ENCODE measurements at places on chromosomes 3 and 15.
A peak's percentile ranks its signal among the peaks of the same experiment; 100 is the strongest.

GRCh38 chr3:123633530-123633929, 48.7 kb upstream of the HACD2 start:
- DNase-seq, result no peak

- no peak for DNase-seq
Observed at GRCh38 chr3:82033186-82033585, 271.7 kb upstream of the GBE1 start.

DNA sequence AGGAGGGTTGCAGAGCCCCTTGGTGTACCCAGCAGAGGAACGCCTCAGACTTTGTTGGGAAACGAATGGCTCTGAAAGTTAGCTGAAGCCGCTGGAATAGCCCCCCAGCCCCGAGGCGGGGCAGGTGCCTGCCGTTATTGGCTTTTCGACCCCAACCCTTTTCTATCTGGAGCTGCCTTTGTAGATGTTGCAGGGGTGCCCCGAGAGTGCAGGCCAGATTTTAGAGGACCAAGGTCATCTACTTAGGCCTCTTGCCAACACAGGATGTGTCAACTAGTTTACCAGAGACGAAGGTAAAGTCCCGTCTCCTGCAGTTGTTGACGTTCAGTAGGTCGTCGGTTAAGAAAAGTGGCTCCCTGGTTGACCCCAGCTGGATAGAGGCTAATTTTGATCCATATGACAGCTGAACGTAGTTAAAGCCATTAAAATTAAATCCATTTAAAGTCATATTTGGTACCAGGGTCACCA, 579 bp upstream of the UBE3A start:
- DNase-seq, result peak; percentile 26

GRCh38 chr15:27870320-27870719, 228.8 kb downstream of the OCA2 start:
- DNase-seq, result no peak

- no peak for DNase-seq
Observed at GRCh38 chr3:131048030-131048429, 21.4 kb downstream of the NEK11 start.

DNA sequence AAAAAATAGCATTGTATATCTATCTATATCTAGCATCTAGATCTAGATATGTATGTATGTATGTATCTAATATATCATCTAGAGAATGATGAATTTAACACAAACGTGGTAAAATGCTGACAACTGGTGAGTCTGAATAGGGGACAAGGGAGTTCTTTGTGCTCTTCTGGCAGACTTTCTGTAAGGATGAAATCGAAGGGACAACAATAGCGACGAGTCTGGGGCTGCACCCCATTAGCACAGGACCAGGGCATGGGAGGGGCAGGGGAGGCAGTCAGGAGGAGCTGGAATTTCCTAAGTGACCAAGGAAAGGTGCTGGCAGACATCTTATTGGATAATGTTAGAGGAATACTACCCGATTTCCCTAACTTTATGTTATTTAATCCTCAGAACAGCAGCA, 7.9 kb downstream of the CCR1 start:
- no peak for DNase-seq

DNA sequence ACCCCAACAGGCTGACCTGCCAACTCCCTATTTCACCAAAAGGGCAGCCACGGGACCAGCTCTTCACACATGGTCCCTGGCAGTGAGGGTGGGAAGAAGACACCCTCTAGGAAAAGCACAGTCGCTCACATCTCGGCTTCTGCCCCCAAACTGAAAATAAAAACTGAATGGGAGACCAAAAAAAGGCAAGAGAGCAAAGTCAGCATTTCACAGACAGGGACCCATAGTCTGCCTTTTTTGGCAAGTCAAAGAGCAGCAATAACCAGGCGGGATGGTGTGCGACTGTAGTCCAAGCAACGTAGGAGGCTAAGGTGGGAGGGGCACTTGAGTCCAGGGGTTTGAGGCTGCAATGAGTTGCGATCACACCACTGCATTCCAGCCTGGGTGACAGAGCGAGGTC, 154.1 kb downstream of the ADAMTS17 start:
- no peak for DNase-seq

- no peak for DNase-seq
Observed at GRCh38 chr15:52559022-52559421, 9.8 kb downstream of the ARPP19 start.

DNA sequence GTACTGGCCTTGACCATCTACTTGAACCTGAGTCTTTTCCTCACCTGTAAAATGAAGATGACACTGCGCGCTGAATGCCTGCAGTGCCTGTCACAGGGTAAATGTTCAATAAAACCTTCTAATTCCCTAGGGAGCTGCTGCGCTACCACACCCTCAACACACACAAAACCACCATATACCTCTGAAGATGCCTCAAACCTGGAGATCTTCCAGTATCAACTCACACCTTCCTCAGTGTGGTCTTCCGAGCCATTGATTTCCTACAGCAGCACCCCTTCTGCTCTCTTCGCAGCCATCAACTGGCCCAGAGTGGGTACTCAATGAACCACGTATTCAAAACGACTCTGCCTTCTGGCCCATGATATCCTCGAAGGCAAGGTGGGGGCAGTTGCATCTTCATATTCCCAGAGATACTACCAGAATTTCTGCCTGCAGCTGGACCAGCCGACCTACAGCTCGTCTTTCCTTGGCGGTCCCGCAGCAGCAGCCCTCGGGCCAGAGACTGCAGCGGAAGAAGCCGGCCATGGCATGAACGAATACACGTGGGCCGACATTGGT, 695 bp downstream of the RPL32 start:
- no peak for DNase-seq

DNA sequence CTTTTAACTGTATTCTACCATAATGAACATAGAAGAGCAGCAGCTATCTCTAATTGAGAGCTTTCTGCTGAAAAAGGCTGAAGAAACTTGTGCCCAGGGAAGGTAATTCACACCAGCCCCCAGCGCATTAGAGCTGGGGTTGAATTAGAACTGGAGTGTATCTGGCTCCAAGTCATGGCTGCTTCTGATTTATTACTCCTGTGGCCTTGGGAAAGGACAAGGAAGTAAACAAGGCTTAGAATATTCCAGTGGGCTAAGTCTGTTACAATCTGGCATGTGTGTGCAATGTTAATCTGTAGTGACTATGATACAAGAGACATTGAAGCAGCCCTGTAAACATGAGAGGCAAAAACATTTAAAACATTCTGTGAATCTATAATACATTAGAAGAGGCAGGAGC, 18.1 kb downstream of the CPA3 start:
- DNase-seq, result no peak

DNA sequence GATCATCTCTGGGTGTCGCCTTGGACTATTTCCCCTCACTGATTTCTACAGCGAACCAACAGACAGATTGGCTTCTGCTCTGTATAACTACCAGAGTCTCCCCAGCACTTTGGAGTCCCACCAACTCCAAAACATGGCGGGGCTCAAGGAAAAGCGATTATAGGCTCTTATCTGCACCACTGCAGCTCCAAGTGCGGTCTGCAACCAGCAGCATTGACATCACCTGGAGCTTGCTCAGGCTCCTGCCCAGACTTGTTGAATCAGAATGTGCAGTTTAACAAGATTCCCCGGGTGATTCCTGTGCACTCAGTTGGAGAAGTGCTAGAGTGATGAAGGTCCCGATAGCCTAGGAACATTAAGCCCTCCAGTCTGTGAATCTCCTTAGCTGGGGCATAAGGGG, 9.0 kb downstream of the CCK start:
- DNase-seq, result no peak

DNA sequence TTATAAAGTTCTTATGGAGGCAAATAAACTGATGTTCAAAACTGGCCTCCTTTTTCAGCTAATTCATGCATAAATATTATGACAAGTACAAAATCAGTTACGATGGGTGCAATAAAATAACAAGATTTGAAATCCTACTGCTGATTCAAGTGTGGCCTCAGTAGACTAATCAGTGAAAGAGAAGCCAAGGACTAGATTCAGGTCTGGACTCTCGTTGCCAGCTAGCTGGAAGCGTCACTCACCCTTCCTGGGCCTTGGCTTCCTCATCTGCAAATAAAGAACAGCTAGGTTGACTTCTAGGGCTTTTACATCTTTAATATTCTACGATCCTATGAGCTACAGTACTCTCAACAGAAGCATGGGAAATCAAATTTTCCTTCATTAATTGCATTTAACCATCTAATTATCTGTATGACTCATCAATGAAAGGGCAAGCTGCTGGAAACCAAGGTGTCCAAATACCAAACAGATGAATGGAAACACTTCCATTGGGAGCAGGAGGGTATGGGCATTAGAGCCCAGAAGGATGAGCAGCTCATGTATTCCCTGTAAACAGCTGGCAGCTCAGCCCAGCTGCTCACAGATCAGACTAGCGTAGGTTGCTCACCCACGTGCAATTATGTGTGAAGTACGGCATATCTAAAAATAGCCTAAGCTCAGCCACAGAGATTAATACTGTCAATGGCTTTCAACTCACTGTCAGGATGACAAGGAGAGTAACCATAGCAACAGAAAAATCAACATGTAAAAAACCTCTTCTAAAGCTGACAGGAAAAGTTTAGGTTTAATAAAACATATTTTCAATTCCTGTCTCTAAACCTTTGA, 294.8 kb downstream of the PLCL2 start:
- DNase-seq, result no peak

GRCh38 chr3:143831208-143831607, 17.1 kb downstream of the SLC9A9 start:
- no peak for DNase-seq

- peak; percentile 74 for DNase-seq
Observed at GRCh38 chr3:44554626-44555592, at the start of gene ZKSCAN7. TSS of gene ZKSCAN7 (plus strand) at chr3:44555193. CDS start at chr3:44557048, 1,855 bp downstream.

DNA sequence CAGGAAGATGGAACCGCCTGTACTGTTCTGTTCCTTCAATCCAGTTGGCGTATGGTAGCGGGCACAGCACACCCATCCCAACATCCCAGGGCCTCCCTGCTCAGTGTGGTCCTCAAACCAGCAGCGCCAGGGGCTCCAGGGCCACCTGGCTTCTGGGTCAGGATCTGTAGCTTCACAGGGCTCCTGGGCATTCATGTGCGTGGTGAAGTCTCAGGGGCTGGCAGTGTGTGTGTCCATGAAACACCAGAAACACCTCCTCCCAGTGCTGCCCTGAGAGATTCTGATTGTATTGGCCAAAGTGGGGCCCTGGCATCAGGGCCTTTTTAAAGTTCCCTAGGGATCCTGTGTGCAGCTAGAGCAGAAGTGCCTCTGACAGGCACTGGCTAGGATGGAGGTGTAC, 42.1 kb downstream of the ABTB1 start:
- no peak for DNase-seq

DNA sequence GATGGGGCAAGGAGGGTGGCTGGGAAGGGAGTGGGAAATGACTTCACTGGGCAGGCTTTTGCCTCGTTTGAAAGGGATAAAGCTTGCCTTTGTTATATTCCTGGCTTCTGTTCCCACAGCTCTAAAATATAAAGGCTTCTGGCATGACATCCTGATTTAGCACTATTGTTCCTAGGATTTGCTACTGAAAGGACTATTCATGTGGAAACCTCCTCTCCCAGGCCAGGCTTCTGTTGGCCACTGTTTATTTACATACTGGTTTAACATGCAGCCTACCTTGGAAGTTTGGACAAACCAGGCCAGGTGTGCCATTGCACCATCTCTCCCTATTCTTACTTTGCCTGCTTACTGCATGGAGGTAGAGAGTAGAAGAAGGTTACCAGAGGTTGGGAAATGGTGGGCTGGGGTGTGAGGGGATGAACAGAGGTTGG, 2.4 kb upstream of the LMCD1 start:
- DNase-seq, result no peak

DNA sequence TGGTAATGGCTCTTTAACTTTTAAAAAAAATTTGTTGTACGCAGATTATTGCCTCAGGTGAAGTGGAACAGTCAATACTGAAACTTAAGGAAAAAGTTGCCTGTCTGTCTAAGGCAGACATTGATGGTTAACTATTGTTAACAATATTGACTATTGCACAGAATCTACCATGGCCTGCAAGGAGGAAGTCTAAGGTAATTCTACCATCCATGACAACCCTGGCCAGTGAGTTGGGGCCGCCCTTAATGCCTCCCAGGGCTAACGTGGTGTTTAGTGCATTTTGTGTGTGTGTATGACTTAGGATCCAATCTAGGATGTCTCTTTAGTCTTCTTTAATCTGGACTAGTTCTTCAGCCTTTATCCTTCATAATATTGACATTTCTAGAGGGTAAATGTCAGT, 2.1 kb upstream of the CPB1 start:
- DNase-seq, result no peak

- no peak for DNase-seq
Observed at GRCh38 chr15:39444735-39445470, 136.0 kb upstream of the THBS1 start.

DNA sequence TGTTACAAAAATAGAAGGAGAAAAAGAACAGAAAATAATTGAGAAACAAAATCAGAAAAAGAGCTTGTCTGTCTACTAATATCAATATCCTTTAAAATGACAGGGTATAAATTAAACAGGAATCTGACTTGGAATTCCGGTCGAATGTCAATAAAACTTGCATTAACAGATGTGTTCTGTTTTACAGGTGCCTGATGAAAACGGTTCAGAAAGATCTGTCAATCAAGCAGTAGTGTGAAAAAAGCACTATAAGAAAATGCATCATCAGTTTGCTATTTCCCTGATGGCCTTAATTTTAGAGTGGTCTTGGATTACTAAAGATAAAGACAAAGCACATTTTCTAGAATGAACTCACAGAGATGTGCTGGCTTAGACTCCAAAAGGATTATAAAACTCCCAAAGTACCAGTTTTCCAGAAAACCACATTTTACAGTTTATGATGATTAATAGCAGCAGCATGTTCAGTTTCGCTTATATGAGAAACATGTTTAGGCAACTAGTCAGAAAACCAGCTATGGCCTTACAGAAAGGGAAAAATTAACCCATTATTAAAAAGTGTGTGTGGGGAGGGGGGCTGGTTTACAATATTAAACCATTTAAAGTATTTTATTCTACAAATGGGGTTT, 8.2 kb upstream of the C3orf38 start:
- no peak for DNase-seq

DNA sequence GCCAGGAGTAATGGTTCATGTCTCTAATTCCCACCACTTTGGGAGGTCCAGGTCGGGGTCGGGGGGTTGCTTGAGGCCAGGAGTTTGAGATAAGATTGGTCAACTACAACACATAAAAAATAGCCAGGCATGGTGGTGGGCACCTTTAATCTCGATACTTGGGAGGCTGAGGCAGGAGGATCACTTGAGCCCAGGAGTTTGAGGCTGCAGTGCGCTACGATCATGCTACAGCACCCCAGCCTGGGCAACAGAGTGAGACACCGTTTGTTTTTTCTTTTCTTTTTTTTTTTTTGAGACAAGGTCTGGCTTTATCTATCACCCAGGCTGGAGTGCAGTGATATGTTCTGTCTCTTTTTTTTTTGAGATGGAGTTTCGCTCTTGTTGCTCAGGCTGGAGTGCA, 1.3 kb upstream of the VPS33B start:
- no peak for DNase-seq

DNA sequence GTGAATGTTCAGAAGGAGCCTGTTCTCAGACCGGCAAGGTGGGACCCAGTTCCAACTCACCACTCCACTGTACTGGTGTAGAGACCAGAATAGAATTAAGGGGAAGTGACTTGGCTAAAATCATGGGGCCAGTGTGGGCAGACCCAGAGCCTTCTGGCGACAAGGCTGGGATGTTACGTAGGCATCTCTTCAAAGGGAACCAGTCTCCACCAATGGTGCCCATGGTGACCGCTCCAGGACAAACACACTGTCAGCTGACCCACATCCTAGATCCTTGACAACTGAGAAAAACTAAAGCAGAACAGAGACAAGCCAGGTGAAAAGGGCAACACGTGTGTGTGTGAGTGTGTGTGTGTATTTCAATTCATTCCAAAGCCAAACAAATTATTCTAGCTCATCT, 321.7 kb upstream of the FRG2C start:
- no peak for DNase-seq

All from activated naive CD4-positive, alpha-beta T cell treated with anti-CD3 and anti-CD28 coated beads, Interleukin-2, amount 50 U/mL, for 72 hours (primary cell).